ENCODE measurements at places on chromosomes 2 and 18. TPM values are rescaled to one million over a fixed set of nuclear protein-coding genes. Genes with fewer than 3 reads are reported as not detected.

- peak overlapping the region; percentile 99 for H3K27ac ChIP-seq
- DNase-seq, result peak; percentile 62
- H3K36me3 ChIP-seq, result no peaks in the 10 kb centered on the region
- no peaks in the 10 kb centered on the region for H3K27me3 ChIP-seq
Observed at GRCh38 chr2:38750011-38750890, 910 bp downstream of the SRSF7 start.

DNA sequence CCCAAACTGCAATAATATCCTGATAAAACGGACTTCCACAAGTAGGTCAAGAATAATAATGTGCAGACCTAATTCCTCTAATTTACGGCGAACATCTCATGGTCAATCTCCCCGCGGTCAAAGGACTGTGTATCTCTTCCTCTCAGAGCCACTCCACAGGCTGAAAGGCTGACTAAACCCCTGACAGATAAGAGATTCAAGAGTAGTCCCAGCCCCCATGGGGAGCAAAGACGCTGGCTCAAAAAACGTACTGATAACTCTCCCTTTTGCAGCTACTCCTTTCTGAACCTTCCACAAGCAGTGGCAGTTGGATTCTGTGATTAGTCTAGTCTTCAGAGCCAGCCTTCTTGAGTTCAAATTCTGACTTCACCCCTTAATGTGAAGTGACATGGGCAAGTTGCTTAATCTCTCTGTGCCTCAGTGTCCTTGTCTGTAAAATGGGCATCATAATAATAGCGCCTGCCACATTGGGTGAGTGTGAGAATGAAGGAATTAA lies 19.7 kb upstream of the IL18R1 start:
- no peaks in the 10 kb centered on the region for H3K36me3 ChIP-seq
- H3K4me3 ChIP-seq, result no peak overlapping the region
- no peak for DNase-seq
- H3K4me1 ChIP-seq, result no peaks in the 10 kb centered on the region

CASP8 gene
- 10.0 TPM for total RNA-seq

DNA sequence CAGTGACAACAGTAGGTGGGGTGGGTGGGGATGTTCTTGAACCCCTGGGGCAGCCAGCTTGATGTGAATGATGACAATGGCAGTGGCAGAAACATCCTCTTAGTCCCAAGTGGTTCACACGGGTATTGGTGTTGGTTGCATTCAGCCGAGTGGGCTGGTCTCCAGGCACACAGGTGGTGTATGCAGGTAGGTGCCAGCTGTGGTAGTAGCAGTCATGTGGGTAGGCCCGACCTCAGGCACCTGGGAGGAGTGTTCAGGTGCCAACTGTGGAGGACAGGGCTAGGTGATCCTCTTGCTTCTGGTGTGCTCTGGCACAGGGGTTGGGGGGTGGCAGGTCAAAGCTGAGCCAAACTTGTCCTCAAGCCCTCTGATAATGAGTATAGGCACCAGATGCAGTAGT lies 327.6 kb upstream of the CYP26B1 start:
- no peak for DNase-seq
- no peaks in the 10 kb centered on the region for H3K27me3 ChIP-seq
- no peak overlapping the region for H3K4me3 ChIP-seq

DNA sequence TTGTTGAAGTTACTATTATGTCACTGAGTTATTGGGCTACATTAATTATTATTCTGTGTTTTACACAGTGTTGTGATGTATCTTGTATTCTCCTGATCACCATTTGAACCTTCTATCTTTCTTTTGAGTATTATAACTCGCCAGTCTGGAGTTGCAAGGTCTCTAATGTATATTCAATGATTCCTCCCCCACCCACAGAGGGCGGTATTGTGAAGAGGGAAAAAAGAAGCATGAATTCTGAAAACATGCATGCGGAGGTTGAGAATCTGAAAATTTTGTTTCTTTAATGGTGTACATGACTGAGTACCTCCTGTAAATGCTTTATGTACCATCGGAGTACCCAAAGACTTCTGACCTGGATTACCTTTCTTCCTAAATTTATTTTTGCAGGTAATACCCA lies 266.6 kb downstream of the NR4A2 start:
- DNase-seq, result no peak
- H3K27ac ChIP-seq, result no peak overlapping the region
- no peaks in the 10 kb centered on the region for H3K27me3 ChIP-seq
- H3K36me3 ChIP-seq, result no peaks in the 10 kb centered on the region
- H3K4me1 ChIP-seq, result no peaks in the 10 kb centered on the region

DNA sequence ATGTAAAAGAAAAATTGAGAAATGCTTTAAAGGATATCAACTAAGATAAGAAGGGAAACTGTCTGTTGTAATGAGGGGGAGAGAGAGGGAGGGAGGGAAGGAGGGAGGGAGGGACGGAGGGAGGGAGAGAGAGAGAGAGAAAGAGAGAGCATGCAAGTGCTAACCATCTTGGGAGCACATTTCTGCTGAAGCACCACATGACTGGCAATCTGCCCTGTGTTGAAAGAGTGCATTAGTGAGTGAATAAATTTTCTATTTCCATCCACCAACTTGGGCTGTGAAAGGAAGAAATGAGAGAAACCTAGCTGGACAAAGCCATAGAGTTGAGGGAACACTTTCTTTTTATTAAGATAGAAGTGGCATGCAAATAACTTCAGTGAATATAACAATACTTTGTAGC lies 110.7 kb downstream of the TMX3 start:
- no peaks in the 10 kb centered on the region for H3K36me3 ChIP-seq
- no peak overlapping the region for H3K4me3 ChIP-seq
- no peaks in the 10 kb centered on the region for H3K27me3 ChIP-seq
- H3K4me1 ChIP-seq, result no peaks in the 10 kb centered on the region
- DNase-seq, result no peak

- H3K27me3 ChIP-seq, result no peaks in the 10 kb centered on the region
- H3K27ac ChIP-seq, result no peak overlapping the region
- no peak for DNase-seq
- H3K4me1 ChIP-seq, result no peaks in the 10 kb centered on the region
- H3K36me3 ChIP-seq, result no peaks in the 10 kb centered on the region
Observed at GRCh38 chr2:55038428-55038827, 11.8 kb downstream of the RTN4 start.

GRCh38 chr18:51017140-51017879 lies 12.7 kb upstream of the SMAD4 start:
- no peaks in the 10 kb centered on the region for H3K36me3 ChIP-seq
- no peak overlapping the region for H3K4me3 ChIP-seq
- no peaks in the 10 kb centered on the region for H3K4me1 ChIP-seq
- no peak for DNase-seq

BMP10 gene
- total RNA-seq, result not detected

DCC gene
- 0.55 TPM for total RNA-seq
